ENCODE measurements at places on chromosomes 5 and 9.

GRCh38 chr5:53031695-53032096 lies 42.5 kb downstream of the ITGA2 start:
- no peak for DNase-seq

GRCh38 chr9:109742776-109743348 lies 37.1 kb upstream of the PALM2AKAP2 start:
- DNase-seq: no peak

DNA sequence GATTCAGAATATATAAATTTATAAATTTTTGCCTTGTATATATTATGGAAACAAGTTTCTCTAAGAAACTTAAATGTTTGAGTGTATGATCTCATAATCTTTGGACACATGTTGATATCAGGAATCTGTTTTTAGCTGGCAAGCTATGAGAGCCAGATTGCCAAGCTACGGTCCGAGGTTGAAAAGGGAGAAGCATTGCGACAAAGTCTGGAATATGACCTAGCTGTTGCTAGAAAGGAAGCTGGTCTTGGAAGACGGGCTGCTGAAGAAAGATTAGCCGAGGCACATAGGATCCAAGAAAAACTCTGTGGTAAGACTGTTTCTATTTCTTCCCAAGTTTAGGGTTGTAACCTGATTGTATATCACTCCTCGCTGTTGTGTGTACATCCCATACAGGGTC lies 25.9 kb downstream of the CCDC171 start:
- DNase-seq: no peak

DNA sequence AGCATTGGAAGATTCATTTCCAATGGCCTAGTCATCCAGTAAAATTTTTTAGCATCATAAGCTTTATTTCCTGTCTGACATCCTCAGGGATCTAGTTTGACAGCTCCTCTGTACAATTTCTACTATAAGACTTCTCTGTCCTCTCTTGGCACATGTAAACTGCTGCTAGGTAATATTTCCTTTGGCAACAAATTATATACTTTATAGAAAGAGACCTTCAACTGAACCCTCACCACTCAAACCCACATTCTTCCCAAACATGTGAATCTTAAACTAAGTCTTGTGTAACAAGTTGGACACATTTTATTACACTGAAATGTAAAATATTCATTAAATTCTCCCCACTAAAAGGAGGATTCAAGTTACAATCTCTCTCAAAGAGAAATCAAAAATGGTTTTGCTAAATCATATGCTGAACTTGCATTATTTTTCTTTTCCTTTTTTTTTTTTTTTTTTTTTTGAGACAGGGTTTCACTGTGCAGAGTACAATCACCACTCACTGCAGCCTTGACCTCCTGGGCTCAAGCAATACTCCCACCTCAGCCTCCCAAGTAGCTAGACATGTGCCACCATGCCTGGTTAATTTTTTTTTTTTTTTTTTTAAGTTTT lies 36.9 kb downstream of the SCAI start:
- DNase-seq: no peak

GRCh38 chr5:14408969-14409586 lies 172.5 kb upstream of the OTULINL start:
- no peak for DNase-seq
